ENCODE measurements at places on chromosomes 1 and 21. TPM values are rescaled to one million over a fixed set of nuclear protein-coding genes. Genes with fewer than 3 reads are reported as not detected.

The PPIAL4G gene
- total RNA-seq = not detected

The LENEP gene
- not detected for total RNA-seq

- no peak for DNase-seq
Observed at GRCh38 chr1:21318714-21319159, 28.5 kb upstream of the ECE1 start.

GRCh38 chr1:3676581-3677470 lies 24.5 kb downstream of the TP73 start:
- DNase-seq = no peak

DNA sequence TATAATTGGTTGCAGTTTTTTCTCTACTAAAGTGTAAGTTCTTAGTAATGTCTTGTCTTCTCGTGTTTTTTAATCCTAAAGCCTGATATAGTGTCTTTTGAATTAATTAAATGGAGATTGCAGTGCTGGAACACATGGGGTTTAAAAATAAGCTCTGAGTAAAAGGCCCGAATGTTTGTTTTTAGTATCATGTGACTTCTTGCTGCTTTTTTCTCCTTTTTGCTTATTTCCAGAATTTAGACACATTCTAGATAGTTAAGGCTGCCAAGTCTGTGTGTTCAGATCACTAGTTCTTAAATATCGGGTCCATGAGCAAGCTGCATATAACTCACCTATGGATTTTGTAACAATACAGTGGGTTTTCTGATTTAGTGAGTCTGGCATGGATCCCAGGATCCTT lies 27.5 kb downstream of the KCTD3 start:
- DNase-seq = no peak

- no peak for DNase-seq
Observed at GRCh38 chr1:55124470-55124869, 85.1 kb downstream of the PCSK9 start.

- no peak for DNase-seq
Observed at GRCh38 chr1:47709019-47709871, 271.4 kb downstream of the FOXD2 start.

The RERE gene
- 14.0 TPM for total RNA-seq

The CLCA4 gene
- not detected for total RNA-seq

DNA sequence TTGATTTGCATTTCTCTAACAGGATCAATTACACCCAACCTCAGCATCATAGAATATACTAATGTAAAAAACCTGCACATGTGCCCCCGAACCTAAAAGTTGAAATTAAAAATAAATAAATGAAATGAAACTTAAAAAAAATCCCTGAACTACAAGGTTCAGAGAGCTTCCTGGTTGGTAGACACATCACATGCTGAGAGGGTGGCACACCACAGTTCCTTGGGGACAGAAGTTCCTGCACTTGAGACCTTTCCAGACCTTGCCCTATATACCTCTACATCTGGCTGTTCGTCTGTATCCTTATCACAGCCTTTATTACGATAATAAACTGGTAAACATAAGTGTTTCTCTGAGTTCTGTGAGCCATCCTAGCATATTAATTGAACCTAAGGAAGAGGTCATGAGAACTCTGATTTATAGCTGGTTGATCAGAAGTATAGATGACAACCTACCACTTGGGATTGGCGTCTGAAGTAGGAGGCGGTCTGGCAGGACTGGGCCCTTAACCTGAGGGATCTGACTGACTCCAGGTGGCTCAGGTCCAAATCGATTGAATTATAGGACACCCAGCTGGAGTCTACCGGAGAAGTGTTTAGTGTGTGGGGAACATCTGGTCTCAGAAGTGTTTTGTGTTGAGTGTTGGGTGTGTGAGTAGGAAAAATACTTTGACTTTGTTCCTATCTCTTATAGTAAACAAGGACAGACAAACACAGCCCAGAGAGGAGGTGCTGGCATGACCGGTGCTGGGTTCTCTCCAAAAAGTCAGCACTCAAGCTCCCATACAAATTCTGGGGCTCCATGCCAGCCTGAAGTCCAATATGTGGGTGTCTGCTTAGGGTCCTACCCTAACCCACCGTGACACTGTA lies 19.0 kb downstream of the C1orf115 start:
- DNase-seq = no peak

The REN gene
- not detected for total RNA-seq
